Fibroblast of skin of left biceps (primary cell): ENCODE measurements at places on chromosomes 1 and 21.

- DNase-seq: no peak
Observed at GRCh38 chr1:219550201-219550600, 62.7 kb downstream of the ZC3H11B start.

DNA sequence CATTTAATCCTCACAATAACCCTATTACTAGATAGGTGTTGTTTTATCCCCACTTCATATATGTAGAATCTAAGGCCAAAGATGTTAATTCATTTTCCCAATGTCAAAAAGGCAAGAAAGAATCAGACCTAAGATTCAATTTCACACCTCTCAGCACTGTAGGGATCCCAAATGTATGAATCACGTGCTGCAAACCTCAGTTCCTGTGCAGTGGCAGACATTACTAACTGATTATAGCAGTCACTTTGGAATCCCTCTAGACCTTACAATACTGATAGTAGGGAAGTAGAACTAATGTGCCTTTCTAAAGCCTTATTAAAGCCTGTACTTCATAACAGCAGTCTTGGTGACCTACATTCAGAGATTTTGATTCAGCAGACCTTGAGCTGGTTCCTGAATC lies 2.3 kb downstream of the C1orf87 start:
- no peak for DNase-seq

GRCh38 chr1:26003262-26003661 lies 5.4 kb upstream of the PAFAH2 start:
- no peak for DNase-seq

DNA sequence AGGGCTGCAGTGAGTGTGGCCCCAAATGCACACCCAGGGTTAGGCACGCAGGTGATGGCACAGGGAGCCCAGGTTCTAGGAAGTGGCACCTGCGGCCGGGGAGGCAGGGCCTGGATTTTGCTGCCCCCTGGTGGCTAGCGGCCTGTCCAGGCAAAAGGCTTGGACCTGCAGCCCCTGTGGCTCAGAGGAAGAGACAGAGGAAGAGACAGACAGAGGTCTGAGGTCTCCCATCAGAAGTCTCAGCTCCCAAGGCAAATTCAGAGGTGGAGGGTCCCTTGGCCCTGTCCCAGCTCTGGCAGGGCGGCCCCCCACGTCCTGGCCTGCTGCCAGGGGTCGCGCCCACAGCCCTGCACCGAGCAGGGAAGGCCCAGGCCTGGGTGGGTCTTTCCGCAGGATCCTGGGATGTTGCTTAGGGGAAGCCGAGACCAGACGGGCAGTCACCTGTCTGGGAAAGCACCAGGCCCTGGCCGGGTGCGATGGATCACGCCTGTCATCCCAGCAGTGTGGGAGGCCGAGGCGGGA lies 8.0 kb upstream of the TNFRSF14 start:
- no peak for DNase-seq

DNA sequence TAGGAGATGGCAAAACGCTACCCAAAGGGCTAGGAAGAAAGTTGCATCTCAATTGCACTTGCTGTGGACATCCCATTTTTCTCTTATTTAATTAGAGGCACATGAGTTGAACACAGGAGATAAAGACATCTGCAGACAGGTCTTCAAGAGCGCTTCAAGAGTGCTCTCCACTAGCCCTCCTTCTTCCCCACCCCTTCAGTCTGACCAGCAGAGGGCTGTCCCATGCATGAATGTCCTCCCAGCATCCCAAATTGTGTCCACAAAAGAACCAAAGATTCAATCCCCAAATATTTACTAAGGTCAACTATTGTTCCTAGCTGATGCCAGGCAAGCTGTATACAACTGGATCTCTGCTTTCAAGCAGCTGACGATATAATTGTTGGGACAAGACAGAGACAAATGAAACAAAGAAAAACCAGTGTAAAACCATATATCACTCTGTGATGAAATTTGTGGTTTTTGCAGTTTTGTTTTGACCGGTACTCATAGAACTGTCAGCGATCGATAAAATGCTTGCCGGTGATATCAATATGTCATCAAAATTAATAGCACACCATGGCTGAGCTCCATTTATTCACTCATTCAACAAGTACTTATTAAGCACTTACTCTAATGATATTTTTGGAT lies 174.2 kb downstream of the TNR start:
- DNase-seq: no peak

GRCh38 chr1:112687361-112687760 lies 12.9 kb downstream of the MOV10 start:
- DNase-seq: no peak

DNA sequence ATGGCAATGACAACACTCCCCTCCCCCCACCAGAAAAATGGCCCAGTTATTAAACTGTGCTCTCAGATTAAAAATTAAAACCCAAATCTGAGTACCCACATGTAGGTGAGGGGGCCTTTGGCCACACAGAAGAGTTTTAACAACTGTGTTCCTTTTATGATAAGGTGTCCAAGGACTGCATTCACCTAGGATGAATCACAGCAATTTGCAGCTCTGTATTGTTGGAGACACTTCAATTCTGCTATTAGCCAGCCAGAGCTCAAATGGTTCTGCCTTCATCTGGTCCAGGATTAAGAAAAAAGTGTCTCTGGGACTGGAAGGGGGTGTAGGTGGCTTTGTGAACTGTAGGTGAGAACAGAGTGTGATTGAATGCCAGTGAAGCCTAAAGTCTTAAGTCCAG lies 43.3 kb upstream of the DIRAS3 start:
- DNase-seq: no peak

GRCh38 chr1:56258371-56258770 lies 321.0 kb downstream of the PLPP3 start:
- no peak for DNase-seq
